ENCODE measurements at places on chromosomes 4 and X.

DNA sequence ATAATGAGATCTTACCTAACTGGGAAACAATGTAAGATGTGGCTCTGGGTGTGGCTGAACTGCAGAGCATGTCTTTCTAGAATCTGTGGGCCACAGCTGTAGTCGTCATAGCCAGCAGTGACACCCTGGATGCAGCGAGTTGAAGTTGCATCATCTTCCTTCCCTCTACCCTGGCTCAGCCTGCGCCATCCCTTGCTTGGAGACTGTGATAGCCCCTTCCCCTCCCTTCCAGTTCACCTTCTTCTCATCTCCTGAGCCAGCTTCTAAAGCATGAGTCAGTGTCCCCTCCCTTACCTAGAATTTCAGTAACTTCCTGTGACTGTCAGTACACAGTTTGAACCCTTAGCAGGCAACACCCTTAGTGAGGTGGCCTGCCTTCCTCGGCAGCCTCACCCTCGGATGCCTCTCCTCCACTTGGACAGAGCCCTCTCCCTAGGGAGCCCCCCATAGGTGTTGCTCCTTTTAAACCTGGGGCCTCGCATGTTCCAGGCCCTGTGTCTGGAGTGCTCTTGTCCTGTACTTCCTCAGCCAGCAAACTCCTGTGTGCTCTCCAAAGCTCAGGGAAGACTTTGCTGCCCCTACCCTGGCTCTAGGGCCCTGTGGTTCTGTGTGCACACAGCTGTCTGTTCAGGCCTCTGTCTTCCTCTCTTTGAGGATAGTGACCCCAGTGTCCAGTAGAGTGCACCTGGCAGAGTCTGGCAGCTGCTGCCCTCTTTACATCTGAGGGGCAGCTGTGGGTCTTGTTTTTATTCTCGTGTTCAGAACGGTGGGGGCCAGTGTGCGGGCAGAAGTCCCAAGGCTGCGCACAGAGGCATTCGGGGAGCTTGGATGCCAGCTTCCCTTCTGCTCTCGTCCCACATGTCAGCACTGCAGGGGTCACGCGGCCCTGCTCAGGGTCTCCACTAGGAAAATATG lies 43.7 kb upstream of the TADA2B start:
- no peak for DNase-seq

GRCh38 chr4:54433686-54434085 lies 204.6 kb downstream of the PDGFRA start:
- peak; percentile 19 for DNase-seq

GRCh38 chr4:17636696-17637622 lies 22.5 kb downstream of the MED28 start:
- DNase-seq, result peak; percentile 91

DNA sequence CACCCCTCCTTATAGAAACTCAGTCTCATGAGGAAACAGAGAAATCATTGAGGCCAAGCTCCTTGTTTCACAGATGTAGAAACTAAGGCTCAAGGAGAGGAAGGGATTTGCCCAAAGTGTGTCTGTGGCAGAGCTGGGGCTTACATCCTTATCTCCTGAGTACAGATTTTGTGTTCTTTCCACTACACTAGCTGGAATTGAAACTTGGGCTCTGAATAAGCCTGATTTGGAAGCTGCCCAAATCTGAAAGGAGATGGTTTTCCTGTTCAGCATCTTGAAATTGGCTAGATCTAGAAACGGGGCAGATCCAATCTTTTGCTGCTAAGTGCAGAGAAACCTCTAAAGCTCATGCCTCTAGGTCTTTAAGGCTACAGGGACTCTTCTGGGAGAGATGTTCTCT lies 24.3 kb downstream of the AWAT2 start:
- no peak for DNase-seq

GRCh38 chr4:143282211-143282707 lies 54.4 kb upstream of the GAB1 start:
- DNase-seq, result no peak

DNA sequence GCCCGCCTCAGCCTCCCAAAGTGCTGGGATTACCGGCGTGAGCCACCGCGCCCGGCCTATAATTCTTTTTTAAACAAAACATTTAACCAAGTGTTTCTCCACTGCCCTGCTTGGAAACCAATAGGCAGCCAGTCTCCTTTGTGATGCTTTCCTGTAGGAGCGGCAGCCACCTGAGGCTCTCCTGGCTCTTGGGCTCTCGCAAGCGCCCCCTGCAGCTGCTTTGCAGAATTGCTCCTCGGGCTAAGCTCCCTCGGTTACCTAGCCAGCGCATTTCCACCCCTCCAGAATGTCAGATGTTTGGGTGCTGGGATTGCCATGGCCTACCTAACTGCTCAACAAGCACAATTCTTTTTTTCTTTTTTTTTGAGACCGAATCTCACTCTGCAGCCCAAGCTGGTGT lies 7.7 kb downstream of the S100P start:
- DNase-seq, result no peak

GRCh38 chr4:163592212-163592611 lies 97.7 kb downstream of the TMA16 start:
- DNase-seq, result no peak

GRCh38 chr4:113349430-113349829 lies 300.0 kb downstream of the ANK2 start:
- DNase-seq, result no peak

DNA sequence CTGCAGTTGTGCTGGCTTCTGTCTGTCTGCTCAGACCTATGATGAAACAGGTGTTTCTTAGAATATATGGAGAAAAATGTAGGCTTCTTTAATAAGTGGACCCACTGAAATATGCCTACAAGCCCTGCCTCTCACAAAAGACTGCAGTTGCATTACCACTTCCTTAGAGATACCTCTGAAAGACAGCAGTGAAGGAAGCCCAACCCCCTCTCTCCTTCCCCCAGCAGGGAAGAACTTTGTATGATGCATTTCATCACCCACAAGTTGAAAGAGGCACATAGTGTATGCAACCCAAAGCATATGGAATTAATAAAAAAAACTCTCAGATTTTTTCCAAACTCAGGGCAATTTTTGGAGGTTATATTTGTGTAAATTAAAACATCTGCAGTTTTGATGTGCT lies 916.7 kb downstream of the TECRL start:
- no peak for DNase-seq

GRCh38 chrX:129540722-129541184 lies 694 bp downstream of the OCRL start:
- peak; percentile 18 for DNase-seq

DNA sequence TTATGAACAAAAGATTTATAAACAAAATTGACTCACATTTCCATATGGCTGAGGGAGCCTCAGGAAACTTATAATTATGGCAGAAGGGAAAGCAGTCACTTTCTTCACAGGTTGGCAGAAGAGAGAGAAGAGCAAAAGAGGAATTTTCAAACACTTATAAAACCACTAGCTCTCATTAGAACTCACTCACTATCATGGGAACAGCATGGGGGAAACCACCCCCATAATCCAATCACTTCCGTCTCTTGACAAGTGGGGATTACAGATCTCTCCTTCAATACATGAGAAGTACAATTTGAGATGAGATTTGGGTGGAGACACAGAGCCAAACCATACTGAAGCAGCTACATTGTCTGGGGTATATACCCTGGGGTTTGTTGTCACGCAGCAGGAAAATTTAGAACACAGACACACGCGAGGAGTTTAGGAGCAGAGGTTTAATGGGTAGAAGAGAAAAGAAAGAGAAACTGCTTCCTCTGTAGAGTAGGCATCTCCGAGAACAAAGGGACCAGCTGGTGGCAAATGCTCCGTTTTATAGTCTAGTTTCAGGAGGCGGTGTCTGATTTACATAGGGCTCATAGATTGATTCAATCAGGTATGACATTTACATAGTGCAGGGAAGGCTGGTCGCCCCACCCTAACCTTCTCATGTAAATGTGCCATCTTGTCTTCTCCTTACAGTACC lies 2277.7 kb upstream of the AGA start:
- DNase-seq, result no peak

DNA sequence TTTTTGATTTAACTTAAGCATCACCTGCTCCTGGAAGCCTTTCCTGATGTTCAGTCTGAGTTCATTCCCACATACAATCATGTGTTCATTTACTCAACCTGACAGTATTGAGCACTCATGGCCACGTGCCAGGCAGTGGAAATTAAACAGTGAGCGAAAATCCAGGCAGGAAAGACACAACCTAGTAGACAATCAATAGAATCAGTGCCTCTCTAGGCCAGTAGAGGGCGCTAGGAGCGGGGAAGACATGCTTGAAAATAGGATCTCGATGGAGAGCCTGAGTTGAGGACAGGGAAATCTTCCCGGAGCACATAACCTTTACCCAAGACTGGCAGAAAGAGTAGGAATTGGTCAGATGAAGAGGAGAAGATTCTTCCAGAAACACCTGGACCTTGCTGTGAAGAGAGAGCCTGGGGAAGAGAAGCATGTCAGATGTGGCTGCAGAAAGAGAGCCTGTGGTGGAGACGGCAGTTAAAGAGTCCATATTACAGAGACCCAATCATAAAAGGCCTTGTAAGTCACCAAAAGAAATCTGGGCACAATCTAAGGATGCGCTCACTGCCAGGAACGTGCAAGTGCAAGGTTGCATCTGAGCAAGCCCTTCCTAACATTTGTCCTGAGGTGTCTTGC lies 103.5 kb downstream of the LDB2 start:
- peak; percentile 50 for DNase-seq

GRCh38 chrX:47191331-47191730 lies 2.3 kb upstream of the UBA1 start:
- no peak for DNase-seq

- no peak for DNase-seq
Observed at GRCh38 chr4:101192244-101192643, 155.1 kb downstream of the PPP3CA start.

DNA sequence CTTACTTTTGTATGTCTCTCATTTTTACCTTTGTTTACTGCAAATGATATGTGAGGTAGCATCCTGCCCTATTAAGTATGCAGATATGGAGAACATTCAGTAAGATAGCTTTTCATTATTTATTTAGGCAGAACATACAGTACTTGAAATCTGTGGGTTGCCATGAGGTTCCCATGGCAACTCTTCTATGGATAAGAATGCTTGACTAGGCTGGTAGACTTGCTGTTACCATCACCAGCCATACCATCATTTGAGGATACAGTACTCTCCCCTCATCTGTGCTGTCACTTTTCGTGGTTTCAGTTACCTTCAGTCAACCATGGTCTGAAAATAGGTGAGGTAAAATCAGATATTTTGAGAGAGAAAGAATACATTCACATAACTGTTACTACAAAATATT lies 56.7 kb downstream of the NAF1 start:
- no peak for DNase-seq

GRCh38 chr4:79489506-79489905 lies 81.5 kb upstream of the GK2 start:
- DNase-seq, result no peak

DNA sequence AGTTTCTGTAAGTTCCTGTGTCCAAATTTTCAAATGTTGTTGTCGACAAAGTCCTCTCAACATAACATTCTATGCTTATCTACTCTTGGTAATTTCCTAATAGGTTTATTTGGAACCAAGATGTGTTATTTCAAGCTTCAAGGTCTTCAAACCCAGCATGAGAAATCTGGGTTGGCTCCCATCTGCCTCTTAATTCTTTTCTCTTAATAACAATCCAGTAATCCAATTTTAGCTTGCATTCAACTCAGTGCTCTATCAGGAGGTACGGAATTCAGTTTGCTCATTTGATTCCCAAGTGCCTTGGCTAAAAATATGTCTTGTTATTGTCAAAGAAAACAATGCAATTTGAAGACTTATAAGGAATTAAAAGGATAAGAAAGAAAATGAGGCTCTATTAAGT lies 235.5 kb upstream of the MID1 start:
- DNase-seq, result no peak

DNA sequence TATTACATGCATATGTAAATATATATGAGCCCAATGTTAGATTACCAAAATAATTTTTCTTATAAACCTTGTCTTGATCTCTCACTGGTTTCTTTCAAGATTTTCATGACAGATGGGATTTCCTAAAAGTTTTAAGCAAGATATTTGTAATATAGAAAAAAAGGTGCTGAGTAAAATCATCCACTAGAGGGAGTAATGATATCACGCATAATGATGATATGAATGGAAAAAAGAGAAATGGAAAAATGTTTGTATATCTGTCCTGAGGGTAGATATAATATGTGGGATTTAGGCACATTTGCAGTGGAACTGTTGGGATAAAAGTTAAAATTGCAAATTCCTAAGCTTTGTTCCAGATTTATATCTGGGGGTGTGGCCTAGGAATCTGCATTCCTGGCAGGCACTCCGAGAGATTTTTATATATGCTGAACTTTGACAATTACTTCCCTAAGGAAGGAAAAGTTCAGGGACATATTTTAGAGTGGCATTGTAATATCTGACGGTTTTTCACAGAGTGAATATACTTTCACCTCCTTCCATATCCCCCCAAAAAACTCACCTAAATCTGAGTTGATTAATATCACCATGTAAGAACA lies 60.5 kb downstream of the TMA16 start:
- no peak for DNase-seq

GRCh38 chrX:45660477-45660876 lies 459.8 kb upstream of the DIPK2B start:
- no peak for DNase-seq

- DNase-seq, result peak; percentile 69
Observed at GRCh38 chrX:137031517-137032340, 2.1 kb downstream of the GPR101 start.

- no peak for DNase-seq
Observed at GRCh38 chr4:6267573-6267972, 2.1 kb upstream of the WFS1 start.

GRCh38 chrX:43953218-43953617 lies 20.0 kb downstream of the NDP start:
- no peak for DNase-seq

GRCh38 chr4:23746027-23746426 lies 143.8 kb downstream of the PPARGC1A start:
- DNase-seq, result no peak

DNA sequence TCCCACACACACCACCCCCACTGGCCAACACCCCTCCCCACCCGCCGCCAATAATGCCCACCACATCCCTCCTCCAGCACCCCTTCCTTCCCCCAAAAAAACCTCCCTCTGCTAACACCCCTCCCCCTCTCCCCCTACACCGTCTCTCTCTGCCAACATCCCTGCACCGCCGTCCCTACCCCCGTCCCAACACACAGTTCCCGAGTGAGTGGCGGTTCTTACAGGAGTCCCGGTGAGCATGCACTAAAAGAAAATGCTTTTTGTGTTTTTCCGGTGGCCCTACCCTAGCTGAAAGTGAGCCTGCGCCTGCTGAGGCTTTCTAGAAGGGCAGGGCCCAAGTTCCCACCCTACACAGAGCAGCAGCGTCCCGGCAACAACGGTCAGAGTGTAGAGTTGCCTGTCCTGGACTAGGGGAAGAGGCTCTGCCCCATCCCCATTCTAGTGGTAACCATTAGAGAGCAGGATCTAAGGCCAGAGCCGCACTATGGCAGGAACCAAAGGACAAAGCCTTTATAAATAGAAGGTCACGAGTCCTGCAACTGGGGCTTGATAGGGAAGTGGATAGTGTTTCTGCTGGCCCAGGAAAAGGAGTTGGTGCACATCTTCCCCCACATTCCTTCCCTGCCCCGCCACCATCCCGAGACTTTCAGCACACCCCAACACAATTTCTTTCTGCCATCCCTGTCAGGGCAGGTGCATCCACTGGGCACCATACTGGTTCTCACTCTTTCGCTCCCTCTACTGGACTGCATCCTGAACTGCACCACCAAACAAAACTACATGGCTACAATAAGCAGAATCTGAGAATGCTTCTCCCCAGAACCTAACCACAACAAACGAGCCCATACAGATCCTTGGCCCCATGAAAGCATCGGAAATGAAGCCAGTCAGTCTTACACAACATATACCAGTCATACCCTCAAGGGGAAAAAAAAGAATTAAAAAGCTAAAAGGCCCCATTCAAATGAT lies 78.1 kb upstream of the PAGE3 start:
- DNase-seq, result peak; percentile 23

- DNase-seq, result no peak
Observed at GRCh38 chr4:92451782-92452181, 148.0 kb downstream of the GRID2 start.
